ENCODE measurements at places on chromosomes 11 and 22.
A peak's percentile ranks its signal among the peaks of the same experiment; 100 is the strongest.

DNA sequence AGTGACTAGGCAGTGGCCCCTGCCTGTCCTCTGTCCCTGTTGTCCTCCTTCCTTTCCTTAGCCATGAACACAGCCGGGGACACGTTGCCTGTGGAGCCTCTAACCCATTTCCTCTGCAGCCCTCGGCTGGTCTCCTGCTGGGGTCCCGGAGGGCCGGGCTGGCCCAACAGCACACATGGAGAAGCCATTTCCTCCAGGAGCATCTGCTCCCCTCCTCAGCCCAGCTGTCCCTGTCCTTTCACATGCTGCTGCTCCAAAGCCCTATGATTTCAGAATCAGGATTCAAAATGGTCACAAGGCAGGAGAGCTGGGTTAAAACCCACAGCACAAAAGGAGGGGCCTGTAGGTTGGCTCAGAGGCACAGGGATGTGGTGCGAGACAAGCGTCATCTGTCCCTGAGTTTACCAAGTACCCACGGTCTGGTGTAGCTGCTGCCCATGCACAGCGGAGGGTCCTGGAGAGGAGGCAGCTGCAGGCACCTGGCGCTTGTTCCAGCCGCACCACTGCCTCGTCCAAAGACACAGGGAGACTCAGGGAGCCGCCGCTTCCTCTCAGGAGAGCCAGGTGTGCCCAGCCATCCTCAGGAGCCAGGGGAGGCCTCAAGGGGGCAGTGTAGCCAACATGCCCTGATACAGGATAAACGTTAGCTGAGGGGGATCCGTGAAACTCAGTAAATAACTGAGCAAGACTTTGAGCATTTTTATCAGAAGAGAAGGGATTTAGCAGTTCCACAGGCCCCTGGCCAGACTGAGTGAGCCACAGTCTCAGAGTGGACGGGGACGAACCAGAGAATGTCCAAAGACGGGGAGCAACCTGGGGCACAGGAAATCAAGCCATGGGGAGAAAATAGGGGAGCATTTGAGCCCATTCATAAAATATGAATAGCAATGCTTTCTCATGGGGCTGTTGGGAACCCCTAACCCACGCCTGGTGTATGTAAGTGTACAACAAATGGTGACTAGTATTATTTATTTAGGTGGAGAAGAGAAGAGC, 3.9 kb upstream of the VSIG10L2 start:
- peak; percentile 56 for DNase-seq

DNA sequence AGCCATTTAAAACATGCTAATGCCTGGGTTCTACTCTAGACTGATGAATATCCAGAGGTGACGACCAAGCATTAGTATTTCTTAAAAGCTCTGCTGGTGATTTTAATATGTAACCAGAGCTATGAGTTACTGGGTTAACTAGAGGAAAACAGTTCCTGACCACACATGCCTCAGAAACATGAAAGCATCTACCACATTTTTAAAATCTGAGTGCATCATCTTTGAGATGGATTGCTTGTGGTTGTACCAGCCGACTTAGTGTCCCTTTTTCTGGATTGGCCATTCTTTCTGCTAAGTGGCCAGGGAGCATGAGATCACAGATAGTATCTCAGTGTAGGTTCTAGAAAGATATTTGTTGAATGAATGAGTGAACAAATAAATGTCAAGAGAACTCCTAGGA, 152.4 kb downstream of the NTM start:
- DNase-seq, result no peak

- no peak for DNase-seq
Measured at GRCh38 chr11:71286701-71287643, 34.6 kb upstream of the SHANK2 start.

GRCh38 chr11:131624531-131624930, 254.1 kb downstream of the NTM start:
- DNase-seq, result no peak

DNA sequence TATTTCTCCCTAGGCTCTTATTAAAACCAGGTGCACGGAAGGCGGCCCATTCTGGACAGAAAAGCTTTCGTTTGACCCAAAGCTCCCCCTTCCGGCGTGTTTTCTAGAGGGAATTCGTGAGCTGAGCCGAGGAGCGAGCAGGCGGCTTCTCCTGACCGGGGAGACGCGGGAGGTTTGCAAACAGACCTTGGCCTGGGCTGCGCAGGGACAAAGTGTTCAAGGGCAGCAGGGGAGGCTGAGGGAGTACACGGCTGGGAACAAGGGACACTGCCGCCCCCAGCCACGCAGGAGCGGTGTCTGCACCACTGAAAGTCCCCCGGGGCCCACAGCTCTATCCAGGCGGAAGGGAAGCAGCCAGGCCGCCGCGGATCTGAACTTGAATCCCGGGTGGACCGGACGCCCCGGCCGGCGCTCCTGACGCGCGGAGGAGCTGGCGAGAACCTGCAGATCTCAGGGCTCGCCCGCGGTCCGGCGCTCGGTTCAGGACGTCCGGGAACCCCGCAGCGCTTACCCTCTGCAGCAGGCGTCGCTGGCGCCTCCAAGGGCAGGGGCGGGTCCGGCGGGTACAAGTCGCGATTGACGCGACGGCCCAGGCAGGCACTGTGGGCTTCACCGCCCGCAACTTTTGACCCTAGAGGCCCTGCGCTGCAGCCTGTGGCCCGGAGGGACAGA, 101.9 kb downstream of the WT1 start:
- DNase-seq, result peak; percentile 63

- DNase-seq, result no peak
Measured at GRCh38 chr11:73325036-73325981, 17.2 kb downstream of the ARHGEF17 start.

DNA sequence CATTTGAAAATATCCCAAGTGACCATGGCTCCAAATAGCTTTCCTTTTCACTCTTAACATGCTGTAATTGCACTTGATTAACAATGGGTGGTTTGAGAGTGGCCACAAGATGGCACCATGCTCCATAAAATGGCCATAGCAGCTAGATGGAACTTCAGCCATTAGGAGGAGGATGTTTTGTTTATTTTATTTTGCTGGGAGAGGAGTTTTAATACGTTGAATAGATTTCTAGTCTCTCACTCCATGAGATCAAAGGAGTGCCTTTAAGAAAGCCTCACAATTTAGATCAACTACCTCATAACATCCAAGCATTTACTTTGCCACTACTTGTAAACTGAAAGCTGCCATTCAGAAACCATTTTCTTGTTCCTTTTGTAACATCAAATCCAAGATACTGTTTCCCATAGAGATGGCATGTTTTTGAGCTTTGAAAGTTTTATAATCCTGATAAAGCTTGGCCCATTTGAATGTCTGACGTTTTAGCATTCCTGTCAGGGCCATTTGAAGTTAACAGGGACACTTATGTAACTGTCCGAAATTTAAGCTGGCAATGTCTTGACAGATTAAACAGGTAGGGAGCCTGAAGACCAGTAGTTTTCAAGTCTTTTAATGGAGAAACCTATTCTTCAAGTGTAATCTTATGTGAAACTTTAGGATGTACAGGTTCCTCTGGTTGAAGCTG, 4.7 kb downstream of the FEN1 start:
- no peak for DNase-seq

DNA sequence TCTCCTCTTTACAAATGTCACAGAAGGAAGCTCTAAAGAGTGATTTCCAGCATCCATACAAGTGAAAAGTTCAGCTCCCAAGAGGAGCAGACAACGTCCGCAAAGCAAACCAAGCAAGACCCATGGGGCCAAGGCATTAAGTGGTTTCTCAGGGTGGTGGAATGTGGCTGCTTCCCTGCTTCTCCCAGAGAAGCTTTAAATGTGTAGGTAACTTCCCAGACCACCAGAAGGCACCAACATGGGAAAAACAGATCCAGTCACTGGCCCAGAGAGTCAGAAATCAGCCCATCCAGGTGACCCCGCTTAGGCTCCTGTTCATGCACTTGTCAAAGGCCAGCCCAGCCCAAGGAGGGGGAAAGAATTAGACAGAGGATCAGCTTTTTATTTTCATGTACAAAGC, 13.3 kb upstream of the PHF21A start:
- no peak for DNase-seq

DNA sequence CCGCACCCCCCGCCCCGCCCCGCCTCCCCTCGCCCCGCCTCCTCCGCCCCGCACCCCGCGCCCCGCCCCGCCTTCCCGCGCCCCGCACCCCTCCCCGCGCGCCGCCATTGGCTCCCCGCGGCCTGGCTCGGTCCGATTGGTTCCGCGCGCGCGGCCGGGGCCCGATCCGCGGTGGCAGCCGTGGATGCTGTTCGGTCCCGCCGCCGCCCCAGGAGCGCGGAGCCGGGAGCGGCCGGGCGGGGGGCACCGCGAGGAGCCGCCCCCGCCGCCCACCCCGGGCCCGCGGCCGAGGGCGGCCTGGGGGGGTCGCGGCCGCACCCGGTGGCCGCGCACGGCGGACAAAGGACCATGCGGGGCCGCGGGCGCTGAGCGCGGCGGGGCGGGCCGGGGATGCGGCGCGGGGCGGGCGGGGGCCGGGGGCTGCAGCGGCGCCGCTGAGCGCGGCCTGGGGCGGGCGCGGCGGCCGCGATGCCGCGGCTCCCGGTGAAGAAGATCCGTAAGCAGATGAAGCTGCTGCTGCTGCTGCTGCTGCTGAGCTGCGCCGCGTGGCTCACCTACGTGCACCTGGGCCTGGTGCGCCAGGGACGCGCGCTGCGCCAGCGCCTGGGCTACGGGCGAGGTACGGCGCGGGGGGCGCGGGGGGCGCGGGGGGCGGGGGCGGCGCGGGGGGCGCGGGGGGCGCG, at the start of gene B4GALNT4:
Gene B4GALNT4, plus strand, starts transcription at position 164 of the 683 bp plus-strand sequence. Its CDS starts 305 bp downstream, at position 469.
- DNase-seq, result peak; percentile 87

GRCh38 chr11:128496692-128497060, 90.7 kb downstream of the ETS1 start:
- DNase-seq, result no peak

DNA sequence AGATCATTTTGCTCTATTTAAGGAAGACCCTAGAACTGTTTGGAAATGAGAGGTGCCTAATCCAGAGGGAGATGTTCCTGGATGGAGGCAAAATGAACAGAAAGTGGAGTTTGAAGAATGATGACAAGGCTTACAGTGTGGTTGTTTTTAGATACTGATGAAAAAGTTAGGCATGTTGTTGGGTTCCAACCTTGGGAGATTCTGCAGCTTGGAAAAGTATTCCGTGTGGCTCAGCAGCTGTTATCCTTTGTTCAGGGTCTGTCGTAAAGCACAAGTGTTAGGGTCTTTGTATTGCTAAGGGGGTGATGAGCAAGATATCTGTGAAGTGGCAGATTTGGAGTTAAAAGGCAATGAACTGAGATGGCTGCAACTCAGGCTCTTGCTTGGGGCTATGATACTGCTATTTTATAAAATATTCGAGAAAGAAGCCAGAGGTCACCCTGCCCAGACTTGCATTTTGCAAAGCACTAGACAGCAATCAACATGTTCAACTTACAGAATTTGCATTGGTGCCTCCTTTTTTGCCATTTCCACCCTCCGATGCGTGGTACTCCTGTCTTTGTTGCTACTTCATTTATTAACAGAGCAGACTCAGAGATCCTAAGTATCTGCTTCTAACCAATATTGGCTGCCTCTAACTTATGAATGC, 45.3 kb upstream of the POGLUT3 start:
- no peak for DNase-seq

GRCh38 chr11:118006153-118006534, 19.9 kb downstream of the IL10RA start:
- DNase-seq, result no peak

- DNase-seq, result no peak
Measured at GRCh38 chr22:41885516-41885915, 29.4 kb downstream of the SHISA8 start.

GRCh38 chr22:42050641-42051180, 19.9 kb downstream of the NAGA start:
- DNase-seq, result no peak

- DNase-seq, result no peak
Measured at GRCh38 chr22:28948424-28948823, 65.1 kb downstream of the ZNRF3 start.

- no peak for DNase-seq
Measured at GRCh38 chr11:66866511-66866986, 9.7 kb downstream of the LRFN4 start.

GRCh38 chr11:2533587-2534133, 88.9 kb downstream of the KCNQ1 start:
- peak; percentile 88 for DNase-seq

- no peak for DNase-seq
Measured at GRCh38 chr11:16806791-16807190, 68.3 kb downstream of the C11orf58 start.

DNA sequence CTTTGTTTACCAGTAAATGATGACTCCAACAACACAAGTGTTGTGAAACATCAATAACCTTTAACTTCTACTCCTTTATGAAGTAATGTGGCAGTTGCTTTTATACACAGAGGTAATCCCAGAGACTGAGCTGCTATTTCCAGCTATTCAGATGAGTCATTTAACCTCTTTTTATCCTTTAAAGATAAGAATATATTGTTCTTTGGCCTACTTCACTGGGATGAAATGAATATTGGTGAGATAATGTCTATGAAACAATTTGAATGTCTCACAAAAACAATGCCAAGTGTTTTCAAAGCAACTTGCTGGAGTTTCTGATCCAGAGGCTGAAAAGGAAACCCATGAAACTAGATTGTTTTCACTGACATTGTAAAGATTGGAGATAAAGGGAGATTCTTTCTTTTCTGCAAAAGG, 564.4 kb upstream of the LUZP2 start:
- no peak for DNase-seq

DNA sequence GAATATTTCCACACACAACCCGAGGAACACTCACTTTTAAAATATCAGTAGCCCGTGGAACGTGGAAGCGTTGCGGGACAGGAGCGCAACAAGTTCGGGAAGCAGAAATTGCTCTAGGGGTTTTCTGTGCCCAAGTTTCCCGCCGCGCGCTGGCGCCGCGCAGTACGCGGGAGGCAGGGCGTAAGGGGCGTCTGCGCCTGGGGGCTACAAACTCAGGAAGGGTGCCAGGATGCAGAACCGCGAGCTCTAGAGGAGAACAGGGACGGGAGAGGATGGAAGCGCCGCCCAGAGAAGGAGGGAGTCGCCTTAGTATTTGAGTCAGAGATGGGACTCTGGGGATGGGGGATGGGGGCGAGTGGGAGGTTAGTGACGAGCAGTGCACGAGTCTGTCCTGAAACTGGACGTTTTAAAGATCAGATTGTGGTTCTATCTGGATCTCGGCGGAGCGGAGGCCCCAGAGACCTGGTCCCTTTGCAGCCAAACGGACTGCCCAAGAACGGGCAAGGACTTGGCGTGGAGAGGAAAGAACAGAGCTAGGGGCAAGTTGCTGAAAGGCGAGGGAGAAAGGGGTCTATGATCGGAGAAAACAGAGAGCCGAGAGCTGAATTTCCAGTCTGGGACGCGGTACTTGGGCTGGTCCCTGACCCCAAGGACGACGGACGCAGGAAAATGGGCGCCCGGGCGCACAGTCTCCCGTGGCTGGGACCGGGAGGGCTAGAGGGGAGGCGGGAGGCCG, 4.7 kb downstream of the BSX start:
- no peak for DNase-seq

All from upper lobe of left lung (tissue), 6 donors.